ENCODE measurements at places on chromosomes 1 and 21.

GRCh38 chr1:12258272-12258671, 28.4 kb downstream of the VPS13D start:
- DNase-seq: no peak

- DNase-seq: no peak
Observed at GRCh38 chr1:82788660-82789059, 987.9 kb downstream of the ADGRL2 start.

GRCh38 chr1:66933887-66934700, 9.3 kb downstream of the MIER1 start:
- DNase-seq: no peak

- peak; percentile 98 for DNase-seq
Observed at GRCh38 chr1:117121589-117122329, at the start of gene TRIM45. Gene TRIM45, minus strand, starts transcription at chr1:117121749. Its CDS starts 548 bp downstream, at chr1:117121201.

DNA sequence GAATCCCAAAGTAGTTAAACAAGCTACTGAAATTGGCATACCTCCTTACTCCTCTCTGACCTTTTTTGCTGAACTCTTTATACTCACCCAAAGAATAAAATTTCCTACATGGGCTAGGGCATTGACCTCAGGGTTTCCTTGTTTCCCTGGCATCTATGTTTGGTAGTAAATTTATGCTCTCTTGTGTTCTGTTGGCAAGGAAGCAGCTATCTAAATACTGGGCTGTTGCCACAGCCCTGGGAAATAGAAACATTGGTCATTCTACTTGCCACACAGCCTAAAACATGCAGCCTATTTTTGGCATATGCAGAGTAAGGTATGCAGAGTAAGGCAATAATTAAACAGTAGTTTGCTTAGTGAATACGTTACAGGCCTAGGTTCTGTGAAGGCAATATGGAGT, 351.4 kb downstream of the HLX start:
- no peak for DNase-seq

GRCh38 chr1:28266920-28267322, 7.6 kb downstream of the SESN2 start:
- DNase-seq: no peak

GRCh38 chr1:80251591-80251990, 1245.1 kb upstream of the ADGRL4 start:
- no peak for DNase-seq

- DNase-seq: no peak
Observed at GRCh38 chr1:205239078-205239477, 11.3 kb downstream of the TMCC2 start.

DNA sequence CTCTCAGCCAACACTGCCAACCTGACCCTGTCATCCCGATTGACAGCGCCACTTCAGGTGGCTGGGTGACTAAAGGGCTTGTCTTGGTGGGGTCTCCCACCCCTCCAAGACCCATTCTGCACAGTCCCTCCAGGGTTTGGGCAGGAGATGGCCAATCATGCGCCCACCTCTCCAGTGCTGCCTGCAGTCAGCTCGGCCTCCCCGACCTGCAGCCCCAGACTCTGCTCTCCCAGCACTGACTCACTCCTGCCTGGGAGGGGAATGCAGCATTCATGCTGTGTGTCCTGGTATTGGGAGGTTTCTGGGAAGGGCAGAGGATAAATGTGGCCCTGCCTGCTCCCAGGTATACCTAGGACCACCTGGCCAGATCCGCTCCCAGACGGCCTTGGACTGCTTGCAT, 9.7 kb downstream of the TMEM81 start:
- no peak for DNase-seq

DNA sequence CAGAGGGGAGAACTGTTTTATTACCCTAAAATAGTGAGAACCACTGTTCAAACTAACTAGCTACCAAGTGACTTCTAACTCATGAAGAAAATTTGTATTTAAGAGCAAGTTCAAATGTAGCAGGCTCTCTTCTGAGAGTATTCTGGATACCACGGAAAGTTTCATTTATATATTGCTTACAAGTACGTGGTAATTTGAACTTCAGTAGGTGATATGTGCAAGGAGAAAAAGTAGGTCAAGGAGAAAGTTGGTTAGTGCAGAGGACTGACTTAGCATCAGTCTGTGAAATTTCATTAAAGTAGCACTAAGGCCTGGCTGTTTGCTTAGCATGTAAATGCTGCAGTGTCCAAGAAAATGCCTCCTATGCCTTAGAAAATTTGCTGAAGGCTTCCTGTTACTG, 16.7 kb downstream of the SERPINC1 start:
- no peak for DNase-seq

- DNase-seq: peak; percentile 80
Observed at GRCh38 chr1:47532921-47533792, 95.3 kb downstream of the FOXD2 start.

GRCh38 chr1:13900583-13900982, 200.6 kb downstream of the PRDM2 start:
- no peak for DNase-seq

DNA sequence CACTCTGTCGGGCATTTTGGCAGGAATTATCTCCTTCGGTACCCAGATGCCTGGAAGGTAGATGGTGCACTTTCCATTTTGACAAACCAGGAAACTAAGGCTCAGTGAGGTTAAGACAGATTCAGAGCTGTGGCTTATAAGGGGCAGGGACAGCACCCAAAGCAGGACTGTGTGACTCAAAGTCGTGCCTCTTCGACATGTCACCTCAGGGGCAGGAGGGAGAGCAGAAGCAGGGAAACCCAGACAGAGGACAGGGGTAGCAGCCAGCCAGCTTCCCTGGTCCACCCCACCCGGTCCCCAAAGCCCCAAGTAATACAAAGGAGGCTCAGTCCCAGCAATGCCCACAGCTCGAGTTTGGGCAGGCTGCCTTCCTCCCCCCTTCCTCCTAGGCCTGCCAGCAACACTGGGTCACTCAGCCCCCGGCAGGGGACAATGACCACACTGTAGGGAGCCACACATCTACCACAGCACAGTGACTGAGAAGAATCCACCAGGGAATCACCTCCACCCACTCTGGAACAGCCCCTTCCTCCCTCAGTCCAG, 2.5 kb downstream of the RHOC start:
- DNase-seq: no peak

DNA sequence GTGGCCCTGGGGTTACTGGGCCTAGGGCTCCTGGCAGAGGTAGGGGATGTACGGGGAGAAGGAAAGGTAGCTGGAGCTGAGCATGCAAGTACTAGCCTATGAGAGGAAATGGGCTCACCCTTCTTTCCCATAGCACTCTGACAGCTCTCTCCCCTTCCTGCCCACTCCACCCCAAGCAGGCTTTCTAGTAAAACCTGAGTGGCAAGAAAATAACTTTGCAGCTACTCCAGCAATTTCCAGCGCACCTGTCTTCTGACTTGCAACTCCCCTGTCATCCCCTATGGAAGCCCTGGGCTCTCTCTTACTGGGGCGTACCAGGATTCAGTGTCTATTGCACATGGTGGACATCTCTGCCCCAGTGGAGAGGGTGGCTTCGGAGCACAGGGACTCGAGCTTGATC, 6.7 kb upstream of the IVL start:
- DNase-seq: no peak

All from iris pigment epithelial cell (primary cell).